ENCODE measurements at places on chromosomes 3 and 15.

DNA sequence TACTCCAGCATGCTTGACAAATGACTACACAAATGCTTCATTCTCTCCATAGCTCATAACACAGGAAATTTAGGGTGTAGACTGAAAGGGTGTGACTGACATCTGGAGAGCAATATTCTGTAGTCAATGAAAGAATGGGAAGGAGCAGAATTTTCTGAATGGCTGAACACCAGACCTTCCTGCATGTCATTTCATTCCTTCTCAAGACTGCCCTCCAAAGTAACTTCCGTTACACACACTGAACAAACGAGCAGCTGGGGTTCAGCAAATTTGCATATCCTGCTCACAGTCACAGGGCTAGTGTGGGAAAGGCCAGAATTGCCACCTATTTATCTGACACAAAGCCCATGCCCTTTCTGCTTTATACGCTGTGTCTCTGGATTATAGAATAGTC, 325.0 kb upstream of the CFAP20DC start:
- DNase-seq, result no peak

DNA sequence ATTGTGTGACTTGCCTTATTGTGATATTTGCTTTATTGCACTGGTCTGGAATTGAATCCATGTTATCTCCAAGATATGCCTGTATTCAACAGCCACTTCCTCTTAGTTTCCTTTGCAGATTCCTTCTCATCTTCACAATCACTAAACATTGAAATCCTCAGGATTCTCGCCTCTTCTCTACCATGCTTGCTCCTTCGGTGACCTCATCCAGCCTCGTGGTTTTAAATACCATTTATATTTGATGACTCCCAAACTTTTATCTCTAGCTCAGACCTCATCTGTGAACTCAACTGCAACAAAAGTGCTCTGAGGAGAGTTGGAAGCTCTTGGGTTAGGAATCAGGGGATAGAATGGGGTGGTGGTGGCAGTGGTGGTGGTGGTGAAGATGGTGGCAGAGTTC, 19.9 kb downstream of the POLR2M start:
- DNase-seq, result no peak

DNA sequence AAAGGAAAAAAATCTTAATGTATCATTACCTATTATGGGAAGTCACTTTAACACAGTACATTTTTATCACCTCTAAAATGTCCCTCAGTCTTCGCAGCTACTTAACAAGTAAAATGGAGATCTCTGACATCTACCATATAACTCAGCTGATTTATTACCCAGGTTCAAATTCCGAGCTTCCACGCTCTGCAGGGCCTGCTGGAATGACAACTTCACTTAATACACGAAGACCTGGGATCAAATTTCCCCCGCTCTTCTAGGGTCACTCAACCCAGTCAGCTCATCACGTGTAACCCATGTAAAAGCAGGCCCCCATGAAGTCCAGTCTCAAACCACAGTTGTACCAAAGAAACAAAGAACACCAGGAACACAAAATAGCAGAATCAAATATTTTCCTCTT, 44.2 kb upstream of the ACP3 start:
- no peak for DNase-seq

DNA sequence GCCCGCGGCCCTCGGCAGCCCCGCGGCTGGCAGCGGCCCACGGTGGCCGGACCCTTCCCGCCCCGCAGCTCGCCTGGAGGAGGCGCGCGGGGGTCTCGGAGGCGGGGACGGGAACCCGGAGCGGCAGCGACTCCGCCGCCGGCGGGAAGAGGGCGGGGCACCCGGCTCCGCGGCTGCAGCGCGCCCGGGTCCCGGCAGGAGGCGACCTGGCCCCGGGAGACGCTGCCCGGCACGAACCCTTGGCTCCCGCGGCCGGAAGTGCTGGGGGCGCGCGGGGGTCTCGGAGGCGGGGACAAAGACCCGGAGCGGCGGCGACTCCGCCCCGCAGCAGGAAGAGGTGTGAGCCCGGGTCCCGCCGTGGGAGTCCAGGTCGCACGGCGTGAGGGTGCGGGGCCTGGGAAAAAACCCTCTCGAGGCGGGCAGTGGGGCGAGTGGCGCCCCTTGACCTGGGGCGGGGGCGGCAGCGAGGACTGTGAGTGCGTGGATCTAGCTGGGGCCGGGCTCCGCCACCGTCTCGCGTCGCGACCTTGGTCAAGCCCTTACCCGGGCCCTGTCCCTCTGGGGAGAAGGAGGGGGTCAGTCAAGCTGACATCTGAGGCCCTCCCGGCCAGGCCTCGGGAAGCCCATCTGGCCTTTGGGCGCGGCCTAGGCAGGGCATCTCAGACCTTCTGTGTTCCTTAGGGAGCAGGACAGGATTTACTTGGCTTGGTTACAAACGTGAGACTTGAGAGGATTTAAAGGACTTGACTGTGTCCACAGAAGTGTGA, at the start of gene CIB2:
TSS of gene CIB2 (minus strand) at position 151 of the 767 bp plus-strand sequence. CDS start 230 bp downstream, outside the sequence.
- DNase-seq, result peak; percentile 83

GRCh38 chr3:70064194-70064779, 64.8 kb downstream of the SAMMSON start:
- peak; percentile 35 for DNase-seq

GRCh38 chr15:57457726-57458125, 81.4 kb downstream of the CGNL1 start:
- no peak for DNase-seq

DNA sequence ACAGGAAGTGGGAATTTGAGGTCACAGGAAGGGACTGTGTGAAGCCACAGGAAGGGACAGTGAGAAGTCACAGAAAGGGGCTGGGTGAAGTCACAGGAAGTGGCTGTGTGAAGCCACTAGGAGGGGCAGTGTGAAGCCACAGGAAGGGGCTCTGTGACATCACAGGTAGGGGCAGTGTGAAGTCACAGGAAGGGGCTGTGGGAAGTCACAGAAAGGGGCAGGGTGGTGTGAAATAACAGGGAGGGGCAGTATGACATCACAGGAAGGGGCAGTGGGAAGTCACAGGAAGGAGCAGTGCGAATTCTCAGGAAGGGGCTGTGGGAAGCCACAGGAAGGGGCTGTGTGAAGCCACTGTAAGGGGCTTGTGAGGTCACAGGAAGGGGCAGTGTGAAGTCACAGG, 35.8 kb downstream of the GASK1A start:
- no peak for DNase-seq

GRCh38 chr3:142595581-142595950, 627 bp upstream of the PLS1 start:
- no peak for DNase-seq

- DNase-seq, result no peak
Observed at GRCh38 chr15:58626378-58626777, 123.1 kb downstream of the ADAM10 start.

Measured in NB4 (cell line).